ENCODE measurements at places on chromosomes 3 and 15. TPM values are rescaled to one million over a fixed set of nuclear protein-coding genes. Genes with fewer than 3 reads are reported as not detected.

Gene ITPKA
- total RNA-seq: 0.89 TPM

Gene FSD2
- total RNA-seq: not detected

Gene RHCG
- not detected for total RNA-seq

Gene CHRD
- 13.0 TPM for total RNA-seq

Gene ILDR1
- total RNA-seq: 5.4 TPM

Gene ERICH6
- not detected for total RNA-seq

Gene GP5
- 0.18 TPM for total RNA-seq

DNA sequence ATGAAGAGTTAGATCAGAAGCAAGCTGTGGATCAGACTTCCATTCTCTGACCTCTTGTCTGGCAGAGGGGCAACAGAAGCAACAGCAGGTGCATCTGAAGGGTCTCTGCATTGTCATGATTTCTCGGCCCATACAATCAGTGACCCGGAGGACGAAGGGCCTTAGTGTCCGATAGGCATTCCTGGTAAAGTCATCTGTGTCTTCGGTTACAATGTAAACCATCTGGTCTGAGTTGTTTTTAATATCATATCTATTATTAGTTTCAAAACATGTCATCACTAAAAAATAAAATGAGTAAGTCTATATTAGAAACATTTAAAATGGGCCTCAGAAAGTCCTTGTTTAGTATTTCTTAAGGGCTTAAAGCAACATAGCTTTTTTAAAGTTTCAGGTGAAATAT is 38.8 kb upstream of the PLOD2 start:
- peaks cover 4% of the 10 kb centered on the region for H3K36me3 ChIP-seq
- H3K4me3 ChIP-seq: no peak overlapping the region
- DNase-seq: no peak
- H3K27ac ChIP-seq: no peak overlapping the region
- H3K4me1 ChIP-seq: peaks cover 3% of the 10 kb centered on the region
- no peaks in the 10 kb centered on the region for H3K27me3 ChIP-seq

DNA sequence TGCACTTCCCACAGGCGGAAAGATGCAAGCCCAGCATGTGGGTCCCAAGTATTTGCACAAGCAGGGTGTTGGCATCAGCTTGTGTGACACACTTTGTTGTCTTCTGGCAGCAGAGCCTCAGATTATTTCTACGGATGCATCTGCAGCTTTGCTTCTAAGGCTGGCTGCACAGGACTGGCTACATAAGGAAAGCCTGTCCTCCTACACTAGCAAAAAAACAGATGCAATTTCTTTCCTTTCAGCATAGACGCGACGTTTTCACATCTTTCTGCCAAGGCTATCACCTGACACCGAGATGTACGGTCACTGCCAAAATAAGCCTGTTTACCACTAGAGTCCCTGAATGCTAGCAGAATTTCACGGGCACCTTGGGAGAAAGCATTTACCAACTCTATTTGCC is 13.5 kb downstream of the MRPS11 start:
- peaks cover 6% of the 10 kb centered on the region for H3K27me3 ChIP-seq
- H3K27ac ChIP-seq: no peak overlapping the region
- H3K36me3 ChIP-seq: peaks cover 5% of the 10 kb centered on the region

DNA sequence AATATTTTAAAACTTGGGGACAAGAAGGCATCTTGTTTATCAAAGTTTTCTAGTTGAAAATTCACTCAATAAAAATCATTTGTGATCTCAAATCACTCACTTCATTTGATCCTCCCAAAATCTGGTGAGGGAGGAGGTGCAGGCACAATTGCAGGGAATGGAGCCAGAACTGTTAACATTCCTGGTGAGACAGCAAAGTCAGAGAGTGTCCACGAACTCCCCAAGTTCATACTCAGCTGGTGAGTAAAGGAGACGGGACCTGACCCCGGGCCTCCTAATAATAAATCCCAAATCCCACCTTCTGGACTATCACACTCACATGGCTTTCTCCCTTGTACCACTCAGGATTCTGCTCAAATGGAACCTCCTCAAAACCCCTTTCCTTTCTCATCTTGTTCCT is 252.3 kb upstream of the LRTM1 start:
- no peak overlapping the region for H3K27ac ChIP-seq
- H3K4me3 ChIP-seq: no peak overlapping the region
- peaks cover 11% of the 10 kb centered on the region for H3K27me3 ChIP-seq
- DNase-seq: no peak
- no peaks in the 10 kb centered on the region for H3K36me3 ChIP-seq

DNA sequence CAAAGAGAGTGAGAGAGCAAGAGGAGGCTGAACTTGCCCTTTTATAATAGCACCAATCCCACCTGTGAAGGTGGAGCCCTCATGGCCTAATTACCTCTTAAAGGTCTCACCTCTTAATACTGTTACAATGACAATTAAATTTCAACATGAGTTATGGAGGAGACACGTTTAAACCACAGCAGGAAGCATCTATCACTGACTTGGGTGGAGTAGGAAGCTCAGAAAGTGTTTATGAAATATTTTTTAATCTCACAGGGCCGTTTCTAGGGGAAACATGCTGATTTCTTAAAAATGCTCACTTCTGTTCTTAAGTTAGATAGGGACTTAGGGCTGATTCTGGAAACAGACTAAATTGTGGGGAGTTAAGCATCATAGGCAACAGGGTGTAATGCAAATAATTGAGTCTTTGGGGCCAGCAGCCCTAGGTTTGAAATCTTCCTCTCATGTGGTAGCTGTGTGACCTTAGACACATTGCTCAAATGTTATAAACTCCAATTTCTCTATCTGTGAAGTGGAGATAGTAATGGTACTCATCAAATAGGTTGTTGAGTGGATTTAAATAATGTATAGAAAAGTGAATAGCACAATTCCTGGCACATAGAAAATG is 133.3 kb upstream of the KLHL25 start:
- no peak for DNase-seq
- H3K27ac ChIP-seq: no peak overlapping the region
- no peak overlapping the region for H3K4me3 ChIP-seq
- H3K4me1 ChIP-seq: no peaks in the 10 kb centered on the region

DNA sequence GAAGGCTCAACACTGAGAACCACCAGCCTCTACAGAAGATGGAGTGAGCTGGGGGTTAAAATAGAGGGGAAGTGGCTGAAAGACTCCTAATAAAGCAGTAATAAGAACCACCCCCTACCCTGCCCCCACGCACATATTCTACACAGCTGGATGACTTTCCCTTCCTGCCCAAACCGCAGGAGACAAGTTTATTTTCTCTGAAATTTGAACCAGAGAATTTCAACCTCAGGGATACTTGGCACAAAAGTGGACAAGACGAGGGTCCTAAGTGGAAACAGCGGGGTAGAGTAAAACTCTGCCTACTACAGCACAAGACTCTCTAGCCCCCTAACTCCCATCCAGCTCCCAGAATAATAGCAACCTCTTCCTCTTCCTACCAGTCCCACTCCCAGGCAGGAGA is 28.4 kb downstream of the USF3 start:
- peak overlapping the region; percentile 82 for H3K27ac ChIP-seq
- H3K27me3 ChIP-seq: no peaks in the 10 kb centered on the region
- H3K4me1 ChIP-seq: peaks cover 41% of the 10 kb centered on the region
- H3K36me3 ChIP-seq: peaks cover 18% of the 10 kb centered on the region

GRCh38 chr3:15997274-15997943 is 177.1 kb upstream of the GALNT15 start:
- no peaks in the 10 kb centered on the region for H3K36me3 ChIP-seq
- no peak overlapping the region for H3K27ac ChIP-seq
- H3K4me1 ChIP-seq: peaks cover 2% of the 10 kb centered on the region
- H3K27me3 ChIP-seq: no peaks in the 10 kb centered on the region

GRCh38 chr3:96931119-96931862 is 116.9 kb downstream of the EPHA6 start:
- peaks cover 17% of the 10 kb centered on the region for H3K36me3 ChIP-seq
- peak overlapping the region; percentile 52 for H3K27ac ChIP-seq
- DNase-seq: no peak
- H3K27me3 ChIP-seq: no peaks in the 10 kb centered on the region
- no peak overlapping the region for H3K4me3 ChIP-seq

- no peak overlapping the region for H3K4me3 ChIP-seq
- H3K27ac ChIP-seq: no peak overlapping the region
- DNase-seq: no peak
- H3K4me1 ChIP-seq: peaks cover 3% of the 10 kb centered on the region
- no peaks in the 10 kb centered on the region for H3K36me3 ChIP-seq
These were observed 70.4 kb downstream of the DIPK2A start for GRCh38 chr3:144041960-144042556.

- no peak overlapping the region for H3K4me3 ChIP-seq
- no peak for DNase-seq
These were observed 228.2 kb downstream of the TBL1XR1 start for GRCh38 chr3:176969066-176969465.

DNA sequence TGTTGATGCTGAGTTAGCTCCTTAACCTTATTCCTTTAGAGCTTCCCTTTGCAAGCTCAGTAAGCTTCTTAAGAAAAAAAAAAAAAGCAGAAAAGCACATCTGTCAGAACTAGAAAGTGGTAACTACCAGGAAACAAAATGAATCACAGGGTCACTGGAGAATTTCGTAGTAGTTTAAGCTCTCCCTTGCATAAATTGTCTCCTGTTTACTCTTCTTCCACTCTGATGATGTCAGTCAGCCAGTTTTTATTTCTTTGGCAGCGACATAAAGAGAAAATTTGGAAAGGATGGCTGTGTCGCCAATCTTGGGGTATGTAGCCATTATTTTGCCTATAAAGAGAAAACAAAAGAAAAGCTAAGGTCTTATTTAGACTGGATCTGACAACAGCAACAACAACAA is 3.2 kb upstream of the GABRR3 start:
- no peaks in the 10 kb centered on the region for H3K36me3 ChIP-seq
- no peak for DNase-seq
- H3K4me3 ChIP-seq: no peak overlapping the region
- H3K4me1 ChIP-seq: peaks cover 1% of the 10 kb centered on the region

DNA sequence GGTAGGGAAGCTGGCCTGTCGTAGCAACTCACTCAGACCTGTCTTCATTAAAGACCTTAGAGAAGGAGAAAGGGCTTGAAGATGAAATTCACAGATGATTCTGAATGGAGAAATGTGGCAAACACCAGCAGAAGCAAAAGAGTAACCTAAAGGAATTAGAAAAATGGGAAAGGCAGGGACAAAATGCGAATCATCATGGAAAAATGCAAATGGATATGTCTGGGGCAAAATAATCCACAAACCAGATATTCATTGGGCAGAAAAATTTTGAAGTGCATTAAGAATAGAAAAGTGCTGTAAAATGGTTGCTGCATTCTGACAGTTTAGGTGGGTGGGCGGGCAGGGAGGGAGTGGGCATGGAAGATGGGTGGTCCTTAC is 156.9 kb upstream of the RASGRP1 start:
- no peak overlapping the region for H3K27ac ChIP-seq
- H3K4me1 ChIP-seq: no peaks in the 10 kb centered on the region

DNA sequence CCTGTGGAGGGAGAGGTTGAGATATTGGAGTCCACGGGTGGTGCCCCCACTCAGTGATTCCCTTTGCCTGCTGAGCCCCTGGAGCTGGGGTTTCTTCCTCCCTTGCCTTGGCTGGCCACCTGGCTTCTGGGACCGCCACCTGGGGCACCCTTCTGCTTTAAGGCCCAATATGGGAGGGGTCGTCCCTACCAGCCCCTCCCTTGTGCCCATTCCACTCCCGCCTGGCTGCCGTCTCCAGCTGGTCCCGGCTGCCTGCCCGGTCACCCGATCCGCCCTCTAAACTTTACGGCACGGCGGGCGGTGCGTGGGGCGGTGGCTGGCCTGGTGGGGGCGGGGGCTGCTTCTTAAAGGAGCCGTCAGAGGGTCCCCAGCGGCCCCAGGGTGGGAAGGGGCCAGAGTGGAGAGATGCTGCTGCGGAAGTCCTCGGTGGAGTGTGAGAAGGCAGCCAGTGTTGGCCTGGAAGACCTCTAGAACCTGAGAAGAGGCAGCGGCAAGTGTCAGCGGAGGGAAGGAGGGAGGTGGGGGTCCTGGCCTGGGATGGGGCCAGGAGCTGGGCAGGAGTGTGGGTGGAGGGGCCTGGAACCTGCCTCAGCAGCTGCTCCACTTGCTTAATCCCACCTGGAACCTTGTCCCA is 1.6 kb upstream of the SEMA3B start:
- no peaks in the 10 kb centered on the region for H3K36me3 ChIP-seq
- H3K4me1 ChIP-seq: peaks cover 41% of the 10 kb centered on the region
- no peak for DNase-seq
- H3K27ac ChIP-seq: peak overlapping the region; percentile 59

DNA sequence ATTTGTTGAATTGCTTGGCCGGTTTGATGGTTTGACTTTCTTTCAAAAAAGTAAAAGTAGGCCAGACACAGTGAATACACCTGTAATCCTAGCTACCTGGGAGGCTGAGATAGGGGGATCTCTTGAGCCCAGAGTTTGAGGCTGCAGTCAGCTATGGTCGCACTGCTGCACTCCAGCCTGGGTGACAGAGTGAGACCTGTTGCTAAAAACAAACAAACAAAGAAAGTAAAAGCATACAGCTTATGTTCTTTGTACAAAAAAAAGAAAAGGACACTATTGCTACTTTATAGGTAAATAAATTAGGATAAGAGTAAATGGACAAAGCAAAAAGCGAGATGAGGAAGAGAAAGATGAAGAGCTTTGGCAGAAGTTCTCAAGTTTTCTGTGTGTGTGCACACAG is 13.9 kb upstream of the FEZF2 start:
- DNase-seq: no peak
- H3K36me3 ChIP-seq: no peaks in the 10 kb centered on the region
- no peak overlapping the region for H3K4me3 ChIP-seq
- H3K27ac ChIP-seq: no peak overlapping the region
- peaks cover 59% of the 10 kb centered on the region for H3K27me3 ChIP-seq
- no peaks in the 10 kb centered on the region for H3K4me1 ChIP-seq

DNA sequence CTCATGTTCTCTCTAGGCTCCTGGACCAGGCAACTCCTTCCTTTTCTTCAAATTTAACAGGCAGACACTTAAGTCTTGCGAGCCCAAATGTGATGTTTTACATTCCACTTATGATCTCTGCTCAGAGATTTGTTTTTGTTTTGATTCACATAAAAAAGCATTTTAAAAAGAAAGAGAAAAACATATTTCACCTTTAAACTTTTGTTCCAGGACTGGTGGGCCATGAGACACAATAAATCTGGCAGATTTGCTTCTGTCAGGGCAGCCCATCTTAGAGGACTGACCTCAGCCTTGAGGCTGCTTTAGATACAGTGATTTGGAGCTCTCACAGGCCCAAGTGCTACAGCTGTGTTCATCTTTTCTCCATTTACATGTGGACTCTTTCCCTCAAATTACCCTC is 52.0 kb downstream of the CMSS1 start:
- no peaks in the 10 kb centered on the region for H3K27me3 ChIP-seq
- H3K4me3 ChIP-seq: no peak overlapping the region
- H3K36me3 ChIP-seq: peaks cover 7% of the 10 kb centered on the region
- H3K27ac ChIP-seq: no peak overlapping the region
